Stimulated activated CD8-positive, alpha-beta memory T cell treated with anti-CD3 and anti-CD28 coated beads, Interleukin-7, amount 100 ng/mL, for 48 hours (primary cell): ENCODE measurements at places on chromosomes 7 and 10.

DNA sequence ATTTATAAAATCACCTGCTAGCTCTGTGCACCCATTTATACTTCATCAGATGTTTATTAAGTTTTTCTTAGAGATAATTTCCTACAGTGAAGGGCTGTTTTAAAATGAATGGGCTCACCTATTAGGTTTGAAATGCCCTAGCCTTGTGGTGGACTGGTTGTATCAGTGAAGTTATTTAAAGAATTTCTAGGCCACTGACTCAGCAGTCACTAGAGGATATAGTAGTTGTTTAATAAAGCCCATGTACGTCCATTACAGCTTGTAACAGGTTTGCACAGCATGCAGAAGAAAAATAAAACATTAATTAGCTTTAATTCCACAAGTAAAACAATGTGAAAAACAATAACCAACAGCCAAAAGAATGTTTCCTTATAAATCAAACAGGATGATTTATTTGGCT is 128.0 kb downstream of the RSU1 start:
- DNase-seq = no peak

GRCh38 chr10:126500866-126501265 is 112.6 kb upstream of the ADAM12 start:
- no peak for DNase-seq

DNA sequence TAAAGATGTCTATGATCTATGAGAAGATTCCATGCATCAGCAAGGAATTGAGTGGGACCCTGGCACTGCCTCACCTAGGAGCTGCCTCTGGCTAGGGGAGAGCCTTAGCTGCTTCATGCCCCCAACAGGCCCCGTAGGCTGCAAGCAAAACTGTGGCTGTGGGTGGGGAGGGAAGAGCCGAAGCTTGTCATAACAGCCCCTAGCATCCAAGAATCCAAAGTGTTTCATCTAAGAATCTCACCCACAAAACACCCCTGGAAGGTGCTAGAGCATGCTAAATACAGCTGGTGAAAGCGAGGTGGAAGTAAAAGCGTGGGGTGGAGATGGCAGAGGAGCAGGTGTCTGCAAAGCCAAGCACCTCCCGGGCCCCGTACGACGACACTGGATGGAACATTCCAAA is 87.5 kb upstream of the C1QL3 start:
- no peak for DNase-seq

GRCh38 chr7:68776326-68776725 is 821.9 kb upstream of the AUTS2 start:
- DNase-seq = no peak
